ENCODE measurements at places on chromosomes 5 and 9.
A peak's percentile ranks its signal among the peaks of the same experiment; 100 is the strongest.

GRCh38 chr9:23538067-23538402 lies 288.0 kb downstream of the ELAVL2 start:
- DNase-seq = no peak

- peak; percentile 92 for DNase-seq
Observed at GRCh38 chr9:133121198-133121914, at the start of gene RALGDS. Gene RALGDS, minus strand, starts transcription at chr9:133121240. Its CDS starts 86 bp downstream, at chr9:133121154.

DNA sequence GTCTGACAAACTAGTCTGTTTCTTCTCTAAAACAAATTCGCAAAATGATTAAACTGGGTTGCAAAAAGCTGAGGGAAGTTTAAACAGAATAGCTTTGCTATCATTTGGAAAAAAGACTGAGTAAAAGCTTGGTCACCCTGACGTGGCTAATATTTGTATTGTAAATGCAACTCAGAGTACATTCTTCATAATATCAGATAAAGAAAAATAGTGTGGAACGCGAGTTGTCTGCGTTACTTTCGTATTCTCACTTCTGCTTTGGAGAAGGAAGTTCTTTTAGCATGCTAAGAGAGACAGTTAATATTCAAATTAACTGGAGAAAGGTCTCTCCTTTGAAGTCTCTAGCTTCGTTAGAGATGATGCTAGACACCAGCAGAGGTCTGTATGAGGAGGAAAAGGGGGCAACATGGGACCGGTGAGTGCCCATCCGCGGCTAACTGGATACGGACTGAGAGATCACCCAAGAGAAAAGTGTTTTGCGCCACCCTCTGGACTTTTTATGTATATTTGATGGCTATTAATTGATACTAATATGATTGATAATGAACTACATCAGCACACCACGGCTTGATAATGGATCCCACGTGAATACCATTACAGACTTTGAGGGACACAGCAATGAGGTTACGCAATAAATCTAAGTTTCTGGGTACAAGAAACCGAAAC lies 2.9 kb upstream of the CNTRL start:
- peak; percentile 86 for DNase-seq

DNA sequence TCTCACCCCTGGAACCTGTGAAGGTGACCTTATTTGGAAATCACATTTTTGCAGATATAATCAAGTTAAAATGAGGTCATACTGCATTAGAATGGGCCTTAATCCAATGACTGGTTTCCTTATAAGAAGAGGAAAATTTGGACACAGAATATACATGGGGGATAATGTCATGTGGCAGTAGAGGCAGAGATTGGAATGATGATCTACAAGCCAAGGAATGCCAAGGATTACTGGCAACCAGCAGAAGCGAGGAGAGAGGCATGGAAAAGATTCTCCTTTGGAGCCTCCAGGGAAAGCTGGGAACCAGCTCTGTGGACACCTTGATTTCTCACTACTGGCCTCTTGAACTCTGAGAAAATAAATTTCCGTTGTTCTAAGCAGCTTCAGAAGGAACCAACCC lies 20.2 kb upstream of the CEP78 start:
- no peak for DNase-seq

DNA sequence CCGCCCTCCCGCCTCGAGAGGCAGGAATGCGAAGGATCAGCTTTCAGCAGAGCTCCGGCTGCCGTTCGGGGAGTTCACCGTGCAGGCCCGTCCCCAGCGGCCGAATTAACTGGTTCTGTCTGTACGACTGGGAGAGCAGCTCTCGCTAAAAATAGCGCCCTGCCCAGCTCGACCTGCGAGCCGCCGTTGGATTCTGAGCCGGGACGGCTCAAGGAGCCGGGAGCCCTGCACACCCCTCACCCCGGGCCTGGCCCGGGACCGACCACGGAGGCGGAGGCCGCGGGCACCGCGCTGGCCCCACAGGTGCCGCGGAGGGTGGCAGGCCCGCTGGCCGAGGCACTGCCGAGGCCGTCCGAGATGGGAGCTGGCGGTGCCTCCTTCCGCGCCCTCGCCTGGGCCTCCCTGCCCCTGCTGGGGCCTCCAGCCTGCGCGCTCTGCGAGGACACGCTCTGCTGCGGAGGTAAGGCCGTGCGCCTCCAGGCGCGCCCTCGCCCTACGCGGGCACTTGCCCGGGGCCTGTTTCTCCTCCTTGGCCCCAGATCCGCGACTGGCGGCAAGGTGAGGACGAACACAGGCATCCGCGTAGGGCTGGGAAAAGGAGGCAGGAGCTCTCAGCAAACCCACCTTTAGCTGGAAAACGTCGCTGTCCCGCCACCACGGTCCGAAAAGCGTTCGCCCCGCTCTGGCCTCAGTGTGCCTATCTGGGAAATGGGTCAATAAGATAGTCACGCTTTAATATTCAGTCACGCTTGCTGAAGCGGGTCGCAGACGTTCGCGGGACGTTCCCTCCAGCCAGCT lies 53.1 kb upstream of the DAB2IP start:
- no peak for DNase-seq

DNA sequence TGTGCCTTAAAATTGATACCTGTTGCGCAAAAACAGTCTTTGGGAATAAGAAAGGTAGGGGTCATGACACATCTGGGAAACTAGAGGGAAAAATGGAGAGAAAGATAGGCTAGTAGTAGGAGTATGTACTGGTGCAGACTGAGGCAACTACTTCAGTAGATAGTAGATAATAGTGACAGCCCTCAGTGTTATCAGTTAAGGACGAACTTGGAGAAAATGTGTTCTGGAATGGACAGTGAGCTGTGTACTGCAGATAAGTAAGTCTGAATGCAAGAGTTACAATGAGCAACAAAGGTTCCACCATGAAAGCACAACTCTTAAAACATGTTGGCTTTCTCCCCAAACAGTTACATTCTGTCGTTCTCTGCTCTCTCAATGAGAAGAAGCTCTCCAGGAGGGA lies 6.5 kb upstream of the INSL6 start:
- peak; percentile 72 for DNase-seq

- peak; percentile 45 for DNase-seq
Observed at GRCh38 chr5:132271251-132272246, 14.1 kb downstream of the PDLIM4 start.

DNA sequence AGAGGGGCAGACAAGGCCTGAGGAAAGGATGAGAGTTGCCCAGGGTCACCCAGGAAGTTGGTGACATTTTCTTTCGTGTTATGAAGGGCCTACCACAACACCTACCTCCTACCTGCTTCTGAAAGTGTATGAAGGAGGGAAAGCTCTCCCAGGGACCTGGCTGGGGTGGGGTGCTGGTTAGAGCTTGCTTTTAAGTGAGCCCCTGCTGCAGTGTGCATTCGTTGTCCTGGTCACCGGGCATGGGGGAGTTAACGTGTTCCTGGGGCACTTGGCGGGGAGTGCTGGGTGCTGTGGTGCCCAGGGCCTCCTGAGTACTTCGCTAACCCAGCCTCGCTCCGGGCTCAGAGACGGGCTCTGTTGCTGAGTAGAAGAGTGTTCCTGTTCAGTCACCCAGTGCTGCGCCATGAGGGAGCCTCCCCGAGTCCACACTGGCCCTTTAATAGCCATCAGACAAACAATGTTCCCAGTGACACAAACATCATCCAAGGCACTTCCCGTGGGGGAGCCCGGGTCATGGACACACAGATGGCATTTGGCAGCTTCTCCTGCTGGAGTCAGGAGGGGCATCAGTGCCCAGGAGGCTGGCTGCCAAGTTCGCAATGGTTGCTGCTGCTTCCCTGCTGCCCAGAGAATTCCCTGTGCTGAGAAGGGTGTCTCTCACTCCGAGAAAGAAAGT lies 85.7 kb downstream of the AMBP start:
- no peak for DNase-seq

GRCh38 chr5:146109379-146109778 lies 4.0 kb upstream of the PLAC8L1 start:
- DNase-seq = peak; percentile 45
